Transverse colon (tissue), 4 donors: ENCODE measurements at places on chromosomes 13 and 19. TPM values are rescaled to one million over a fixed set of nuclear protein-coding genes. Genes with fewer than 3 reads are reported as not detected.
A peak's percentile ranks its signal among the peaks of the same experiment; 100 is the strongest.

DNA sequence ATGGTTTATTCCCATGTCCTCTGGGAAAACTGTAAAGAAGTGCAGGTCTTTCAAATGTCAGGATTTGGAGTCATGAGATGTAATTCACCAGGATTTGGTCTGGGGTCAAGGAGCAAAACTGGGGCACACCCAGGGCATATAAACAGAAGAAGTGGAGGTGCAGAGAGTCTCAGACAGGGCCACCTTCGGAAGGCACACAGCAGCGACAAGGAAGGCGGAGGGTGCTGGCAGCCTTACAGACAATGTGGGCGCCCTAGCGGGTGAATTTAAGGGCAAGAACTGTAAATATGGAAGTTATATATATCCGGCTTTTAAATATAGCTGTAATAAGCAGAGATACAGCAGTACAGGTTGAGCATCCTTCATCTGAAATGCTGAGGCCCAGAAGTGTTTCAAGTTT lies 31.2 kb downstream of the DHRS12 start:
- H3K4me3 ChIP-seq, result no peak overlapping the region
- H3K4me1 ChIP-seq, result peaks cover 5% of the 10 kb centered on the region
- H3K27me3 ChIP-seq, result no peaks in the 10 kb centered on the region
- no peak overlapping the region for H3K27ac ChIP-seq
- no peak for DNase-seq

DNA sequence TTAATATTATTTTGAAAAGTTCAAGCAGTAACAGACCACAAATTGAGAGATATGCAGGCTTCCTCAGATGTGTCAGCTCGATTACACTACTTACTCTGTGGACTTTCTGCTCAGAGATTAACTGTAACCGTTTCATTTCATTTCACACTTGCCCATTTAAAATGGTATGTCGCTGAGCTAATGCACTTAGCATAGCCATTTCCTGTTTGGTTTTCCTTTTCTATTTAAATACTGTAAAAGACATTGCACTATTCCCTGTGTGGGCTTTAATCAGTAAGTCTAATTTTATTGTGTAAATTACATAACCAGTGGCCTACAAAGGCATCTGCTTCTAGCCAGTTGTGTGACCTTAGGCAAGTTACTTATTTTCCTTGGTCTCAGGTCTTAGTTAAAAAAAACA lies 237.6 kb downstream of the LACC1 start:
- H3K4me1 ChIP-seq, result peaks cover 19% of the 10 kb centered on the region
- H3K27me3 ChIP-seq, result no peaks in the 10 kb centered on the region
- no peak for DNase-seq
- no peaks in the 10 kb centered on the region for H3K36me3 ChIP-seq
- H3K27ac ChIP-seq, result peak overlapping the region; percentile 3
- H3K4me3 ChIP-seq, result no peak overlapping the region

DNA sequence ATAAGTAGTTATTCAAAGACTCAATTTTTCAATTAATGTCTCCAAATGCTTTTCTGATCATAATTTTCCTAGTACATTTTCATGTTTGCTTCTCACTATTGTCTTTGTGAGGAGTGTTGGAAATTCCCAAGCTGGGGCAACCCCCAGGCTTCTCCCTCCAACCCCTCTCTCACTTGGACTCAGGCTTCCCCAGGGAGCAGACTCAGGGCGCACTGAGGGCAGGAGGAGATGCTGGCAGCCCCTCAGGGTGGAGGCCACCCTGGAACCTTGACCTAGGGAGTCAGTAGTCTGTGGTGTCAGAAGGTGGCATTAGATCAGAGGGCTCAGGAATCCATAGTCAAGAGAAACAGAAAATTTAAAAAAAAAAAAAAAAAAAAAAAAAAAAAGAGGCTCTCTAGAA lies 86.5 kb upstream of the IRS2 start:
- no peak for DNase-seq
- H3K36me3 ChIP-seq, result no peaks in the 10 kb centered on the region
- no peaks in the 10 kb centered on the region for H3K27me3 ChIP-seq
- no peaks in the 10 kb centered on the region for H3K4me1 ChIP-seq

- no peaks in the 10 kb centered on the region for H3K4me1 ChIP-seq
- no peak overlapping the region for H3K4me3 ChIP-seq
- DNase-seq, result no peak
- no peak overlapping the region for H3K27ac ChIP-seq
Observed at GRCh38 chr13:35140831-35141230, 198.8 kb downstream of the NBEA start.

DNA sequence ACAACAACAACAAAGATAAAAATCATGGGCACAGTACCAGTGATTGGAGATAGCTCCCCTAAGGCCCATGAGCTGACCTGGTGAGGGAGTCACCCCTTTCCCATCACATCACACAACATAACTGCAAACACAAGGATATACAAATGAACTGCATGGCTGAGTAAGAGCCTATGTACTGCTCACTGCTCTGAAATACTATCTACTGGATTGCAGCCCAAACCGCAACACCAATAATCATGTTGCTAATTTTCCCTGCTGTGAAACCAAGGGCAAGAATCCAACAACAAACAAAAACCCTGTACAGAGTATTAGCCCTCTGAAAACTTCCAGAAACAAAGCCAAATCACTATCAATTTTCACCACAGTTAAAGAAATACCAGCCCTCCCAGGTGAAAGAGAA lies 1893.2 kb downstream of the PCDH9 start:
- H3K4me1 ChIP-seq, result no peaks in the 10 kb centered on the region
- H3K36me3 ChIP-seq, result no peaks in the 10 kb centered on the region
- DNase-seq, result no peak
- H3K27me3 ChIP-seq, result no peaks in the 10 kb centered on the region
- H3K4me3 ChIP-seq, result no peak overlapping the region

DNA sequence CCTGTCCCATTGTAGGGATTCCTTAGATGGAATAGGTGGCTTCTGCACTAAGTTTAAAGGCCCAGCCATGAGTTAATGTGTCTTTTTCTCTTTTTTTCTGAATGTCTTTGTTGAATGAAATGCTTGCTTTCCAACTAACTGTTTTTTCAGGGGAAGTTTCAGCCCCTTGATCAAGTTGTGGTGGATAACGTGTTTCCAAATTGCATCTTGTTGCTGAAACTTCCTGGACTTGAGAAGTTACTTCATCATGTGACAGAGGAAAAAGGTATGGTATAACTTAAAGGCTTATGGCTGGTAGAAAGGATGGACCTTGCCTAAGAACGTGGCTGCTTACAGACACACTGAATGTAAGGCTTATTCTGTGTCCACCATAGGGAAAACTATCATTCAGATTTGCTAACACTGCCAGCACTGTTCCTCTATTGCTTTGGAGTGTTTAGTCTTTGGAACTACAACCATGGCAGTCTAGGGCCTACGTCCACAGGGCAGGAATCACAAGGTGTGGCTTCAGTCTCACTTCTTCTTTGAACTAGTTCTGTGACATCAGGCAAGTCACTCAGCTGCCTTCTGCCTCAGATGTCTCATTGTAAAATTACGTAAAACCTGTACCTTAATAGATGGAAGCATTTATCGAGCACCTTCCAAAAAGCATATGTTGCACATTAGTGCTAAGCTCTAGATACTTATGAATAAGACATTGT lies 25.3 kb downstream of the RNASEH2B start:
- H3K4me3 ChIP-seq, result no peak overlapping the region
- no peaks in the 10 kb centered on the region for H3K4me1 ChIP-seq
- H3K27me3 ChIP-seq, result no peaks in the 10 kb centered on the region
- no peak overlapping the region for H3K27ac ChIP-seq

DNA sequence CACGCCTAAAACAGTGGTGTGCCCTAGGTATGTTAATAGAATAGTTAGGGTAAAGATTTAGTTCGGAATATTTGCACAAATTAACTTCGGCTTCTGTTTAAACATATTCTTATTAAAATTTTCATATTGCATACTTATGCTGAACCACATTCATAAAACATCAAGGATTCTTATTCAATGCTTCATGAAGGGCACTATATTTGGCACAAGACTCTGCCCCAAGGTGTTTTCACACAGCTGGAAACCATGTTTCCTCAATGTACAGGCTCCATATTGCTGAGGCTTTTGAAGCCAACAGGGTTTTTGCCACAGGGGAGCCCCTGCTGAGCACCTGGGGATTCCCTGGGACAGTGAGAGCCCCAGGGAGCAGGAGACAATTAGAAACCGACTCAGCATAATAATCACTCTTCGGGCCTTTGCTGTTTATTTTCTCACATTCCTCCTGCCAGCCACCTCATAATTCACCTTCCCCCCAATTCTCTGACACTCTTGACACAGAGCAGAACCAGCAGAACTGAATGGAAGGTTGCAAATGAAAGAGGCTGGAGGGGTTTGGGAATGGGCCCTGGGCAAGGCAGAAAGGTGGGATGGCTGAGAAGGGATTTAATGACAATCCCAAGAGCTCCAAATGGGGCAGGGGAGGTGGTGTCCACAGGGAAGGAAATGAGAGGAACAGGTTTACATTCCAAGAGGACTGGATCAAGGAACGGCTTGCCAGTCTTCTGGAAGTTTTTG lies 72.3 kb upstream of the POMP start:
- no peak overlapping the region for H3K4me3 ChIP-seq
- no peak for DNase-seq
- no peak overlapping the region for H3K27ac ChIP-seq

DNA sequence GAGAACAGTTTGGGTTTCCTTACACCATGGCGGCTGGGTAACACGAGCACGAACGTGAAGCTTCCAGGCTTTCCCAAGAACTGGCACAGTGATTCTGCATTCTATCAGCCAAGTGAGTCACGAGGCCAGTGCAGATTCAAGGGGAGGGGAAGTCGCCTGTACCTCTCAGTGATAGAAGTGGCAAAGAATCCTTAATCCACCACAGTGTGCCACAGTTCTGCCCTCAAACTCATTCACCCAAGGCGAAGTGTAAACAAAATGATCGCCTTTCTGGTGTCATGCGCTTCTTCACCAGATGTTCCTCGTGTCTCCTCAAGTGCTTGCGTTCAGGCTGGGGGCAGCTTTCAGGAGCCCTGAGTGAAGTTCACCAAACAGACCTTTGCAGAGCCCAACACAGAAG lies 24.9 kb upstream of the AMER2 start:
- no peak for DNase-seq
- H3K36me3 ChIP-seq, result no peaks in the 10 kb centered on the region
- no peaks in the 10 kb centered on the region for H3K4me1 ChIP-seq
- no peaks in the 10 kb centered on the region for H3K27me3 ChIP-seq
- H3K4me3 ChIP-seq, result no peak overlapping the region
- H3K27ac ChIP-seq, result no peak overlapping the region

- H3K36me3 ChIP-seq, result no peaks in the 10 kb centered on the region
- H3K4me1 ChIP-seq, result no peaks in the 10 kb centered on the region
- no peak for DNase-seq
- H3K4me3 ChIP-seq, result no peak overlapping the region
- H3K27me3 ChIP-seq, result no peaks in the 10 kb centered on the region
Observed at GRCh38 chr13:47555235-47555634, 445.8 kb downstream of the SUCLA2 start.

DNA sequence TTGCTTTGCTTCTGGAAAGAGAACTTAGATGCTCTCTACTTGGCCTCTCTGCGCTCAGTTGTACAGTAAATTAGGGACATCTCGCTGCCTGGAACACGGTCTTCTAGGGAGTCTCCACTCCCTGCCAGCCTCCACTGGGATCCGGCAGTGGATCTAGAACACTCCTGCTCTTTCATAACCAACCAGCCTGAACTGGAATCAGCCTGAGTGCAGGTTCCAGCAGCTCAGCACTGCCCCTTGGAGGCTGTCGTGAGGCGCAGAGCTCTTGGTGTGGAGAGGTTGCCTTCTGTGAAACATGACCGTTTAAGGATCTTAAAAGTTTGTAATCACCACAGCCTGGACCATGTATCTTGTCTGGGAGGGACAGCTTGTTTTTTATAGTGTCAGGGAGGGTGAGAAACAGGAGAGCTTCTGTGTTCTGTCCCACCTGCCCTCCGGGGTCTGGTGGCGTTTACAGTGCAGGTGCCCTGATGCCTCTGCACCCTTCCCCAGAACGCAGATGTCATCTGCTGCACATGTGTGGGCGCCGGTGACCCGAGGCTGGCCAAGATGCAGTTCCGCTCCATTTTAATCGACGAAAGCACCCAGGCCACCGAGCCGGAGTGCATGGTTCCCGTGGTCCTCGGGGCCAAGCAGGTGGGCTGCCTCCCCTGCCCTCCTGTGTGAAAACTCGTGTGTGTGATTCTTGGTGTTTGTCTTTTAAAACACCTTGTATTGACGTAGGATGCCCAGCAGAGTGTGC lies 24.8 kb downstream of the UPF1 start:
- H3K27ac ChIP-seq, result no peak overlapping the region
- no peaks in the 10 kb centered on the region for H3K4me1 ChIP-seq
- no peak overlapping the region for H3K4me3 ChIP-seq

- no peak overlapping the region for H3K4me3 ChIP-seq
- no peaks in the 10 kb centered on the region for H3K36me3 ChIP-seq
- H3K27ac ChIP-seq, result no peak overlapping the region
- no peaks in the 10 kb centered on the region for H3K4me1 ChIP-seq
- no peak for DNase-seq
Observed at GRCh38 chr19:57016076-57016475, 103.7 kb upstream of the USP29 start.

DNA sequence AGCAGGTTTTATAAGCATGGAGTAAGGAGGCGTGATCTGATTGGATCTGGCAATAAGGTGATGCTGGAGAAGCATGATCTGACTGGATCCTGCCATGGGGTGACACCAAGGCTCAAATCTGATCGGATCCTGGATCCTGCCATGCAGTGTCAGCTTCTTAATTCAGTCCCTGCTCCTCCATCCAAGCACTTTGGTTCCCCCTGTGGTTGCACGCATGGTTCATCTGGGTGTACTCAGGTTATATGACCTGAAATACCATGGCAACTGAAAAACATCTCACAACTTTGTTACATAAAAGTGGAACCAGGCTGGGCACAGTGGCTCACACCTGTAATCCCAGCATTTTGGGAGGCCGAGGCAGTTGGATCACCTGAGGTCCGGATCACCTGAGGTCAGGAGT lies 17.6 kb upstream of the KLK4 start:
- no peak for DNase-seq
- H3K4me3 ChIP-seq, result no peak overlapping the region
- no peak overlapping the region for H3K27ac ChIP-seq
- peaks cover 51% of the 10 kb centered on the region for H3K27me3 ChIP-seq
- H3K36me3 ChIP-seq, result no peaks in the 10 kb centered on the region
- no peaks in the 10 kb centered on the region for H3K4me1 ChIP-seq

DNA sequence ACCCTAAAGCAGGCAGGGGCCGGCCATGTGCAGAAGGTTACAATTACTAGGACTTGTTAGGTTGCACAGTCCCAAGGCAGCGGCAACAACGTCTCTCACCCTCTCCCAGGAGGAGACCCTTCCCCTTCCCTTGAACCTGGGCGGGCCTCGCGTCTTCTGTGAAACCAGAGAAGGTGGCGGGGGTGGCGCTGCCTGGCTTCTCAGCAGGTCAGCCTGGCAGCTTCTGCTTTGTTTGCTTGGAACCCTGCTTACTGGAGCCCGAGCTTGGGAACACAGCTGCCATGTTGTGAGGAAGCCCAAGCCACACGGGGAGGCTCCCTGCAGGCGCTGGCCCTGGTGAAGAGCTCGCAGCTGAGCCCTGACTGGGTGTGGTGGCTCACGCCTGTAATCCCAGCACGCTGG lies 15.5 kb downstream of the MKNK2 start:
- H3K4me1 ChIP-seq, result peaks cover 33% of the 10 kb centered on the region
- no peaks in the 10 kb centered on the region for H3K36me3 ChIP-seq
- no peak overlapping the region for H3K27ac ChIP-seq
- no peak overlapping the region for H3K4me3 ChIP-seq
- no peak for DNase-seq

NR1H2 gene
- 83.8 TPM for total RNA-seq

ZSWIM9 gene
- total RNA-seq, result 4.8 TPM

F7 gene
- not detected for total RNA-seq

LONP1 gene
- total RNA-seq, result 164 TPM

CACNA1A gene
- 15.7 TPM for total RNA-seq

WDR88 gene
- total RNA-seq, result not detected

FBXO17 gene
- total RNA-seq, result 2.2 TPM

LCP1 gene
- total RNA-seq, result 35.7 TPM
